ENCODE measurements at places on chromosomes 1 and 21.

- DNase-seq = peak; percentile 2
Measured at GRCh38 chr1:221263831-221264767, 384.9 kb downstream of the HLX start.

- DNase-seq = no peak
Measured at GRCh38 chr1:225878282-225878681, 3.9 kb downstream of the TMEM63A start.

GRCh38 chr1:73821520-73821919 is 376.5 kb downstream of the LRRIQ3 start:
- no peak for DNase-seq

DNA sequence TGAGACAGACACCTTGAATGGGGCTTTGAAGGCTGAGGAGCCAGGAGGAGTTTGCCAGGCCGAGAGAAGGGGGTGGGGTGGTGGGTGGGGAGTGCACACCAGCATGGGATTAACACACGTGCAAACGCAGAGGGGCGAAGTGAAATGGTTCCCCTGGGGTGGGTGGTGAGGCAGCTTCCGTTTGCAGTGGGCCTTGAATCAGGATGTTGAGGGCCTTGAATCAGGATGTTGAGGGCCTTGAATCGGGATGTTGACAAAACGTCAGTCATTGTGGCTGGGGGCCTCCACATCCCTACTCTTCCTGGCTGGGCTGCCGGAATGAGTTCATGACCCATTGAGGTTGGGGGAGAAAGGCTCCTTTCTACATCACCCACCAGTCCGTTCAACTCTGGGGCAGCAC is 16.6 kb downstream of the LDLRAP1 start:
- no peak for DNase-seq

GRCh38 chr1:200834383-200834782 is 38.4 kb upstream of the GPR25 start:
- no peak for DNase-seq

DNA sequence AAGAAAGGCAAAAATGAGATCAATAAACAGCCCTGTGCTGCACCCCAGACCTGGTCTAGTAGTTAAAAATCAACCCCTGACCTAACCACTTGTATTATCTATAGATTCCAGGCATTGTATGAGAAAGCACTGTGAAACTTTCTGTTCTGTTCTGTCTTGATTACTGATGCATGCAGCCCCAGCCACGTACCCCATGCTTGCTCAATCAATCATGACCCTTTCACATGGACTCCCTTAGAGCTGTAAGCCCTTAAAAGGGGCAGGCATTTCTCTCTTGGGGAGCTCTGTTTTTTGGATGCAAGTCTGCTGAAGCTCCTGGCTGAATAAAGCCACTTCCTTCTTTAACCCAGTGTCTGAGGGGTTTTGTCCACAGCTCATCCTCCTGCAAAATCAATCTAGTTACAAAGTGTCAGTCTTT is 24.2 kb upstream of the CD34 start:
- DNase-seq = no peak

DNA sequence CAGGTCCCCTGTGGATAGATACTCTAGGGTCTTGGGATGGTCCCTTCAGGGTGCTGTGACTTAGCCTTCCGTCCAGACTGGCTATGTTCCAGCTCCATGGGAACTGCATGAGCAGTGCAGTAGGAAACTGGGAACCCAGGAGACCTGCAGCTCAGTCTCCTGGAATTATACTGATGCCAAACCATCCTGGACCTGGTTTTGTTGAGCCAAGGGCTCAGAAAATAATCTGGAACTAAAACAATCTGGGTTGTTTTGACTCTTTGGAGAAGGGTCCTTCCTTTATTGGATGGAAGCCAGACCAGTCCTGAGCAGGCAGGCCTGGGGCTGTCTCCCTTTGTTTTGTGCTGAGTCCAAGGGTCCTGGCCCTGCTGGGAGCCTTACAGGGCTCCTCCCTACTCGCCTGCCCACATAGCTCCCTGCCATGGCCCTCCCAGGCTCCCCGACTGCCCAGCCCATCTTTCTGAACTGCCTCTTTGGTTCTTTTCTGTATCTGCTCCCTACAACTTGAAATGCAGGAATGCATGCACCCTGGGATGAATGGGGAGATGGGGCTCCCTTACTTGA is 1.2 kb downstream of the IPO13 start:
- no peak for DNase-seq

GRCh38 chr1:48006264-48006663 is 9.1 kb upstream of the TRABD2B start:
- DNase-seq = no peak

DNA sequence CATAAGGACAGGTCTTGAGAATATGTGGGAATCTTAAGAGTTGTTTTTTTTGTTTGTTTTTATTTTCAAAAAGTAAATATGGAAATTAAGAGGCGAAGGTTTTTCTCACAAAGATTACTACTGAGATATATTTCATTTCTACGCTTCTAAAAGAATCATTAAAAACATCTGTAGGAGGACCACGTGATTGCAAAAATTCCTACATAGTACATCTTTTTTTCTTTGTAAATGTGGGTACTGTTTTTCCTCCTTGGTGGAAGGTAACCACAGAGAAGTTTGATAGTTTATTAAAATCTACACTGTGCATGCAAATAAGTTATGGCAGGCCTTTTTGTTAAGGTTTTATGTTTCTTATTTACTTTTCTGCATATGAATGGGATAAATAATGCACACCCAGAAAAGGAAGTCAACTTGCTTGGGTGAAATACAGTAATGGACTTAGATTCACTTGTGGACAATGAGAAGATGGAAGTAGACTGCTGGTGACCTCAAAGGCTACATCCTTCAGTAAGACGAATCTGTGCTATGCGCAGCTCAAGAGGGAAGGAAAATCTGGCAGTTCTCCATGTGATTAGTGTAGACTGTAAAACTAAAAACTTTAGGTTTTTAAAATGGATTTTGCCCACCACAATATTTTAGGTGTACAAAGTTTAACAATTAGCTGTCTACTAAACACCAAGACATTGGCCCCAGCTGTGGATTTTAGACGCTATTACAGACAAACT is 2.0 kb downstream of the AK5 start:
- no peak for DNase-seq

DNA sequence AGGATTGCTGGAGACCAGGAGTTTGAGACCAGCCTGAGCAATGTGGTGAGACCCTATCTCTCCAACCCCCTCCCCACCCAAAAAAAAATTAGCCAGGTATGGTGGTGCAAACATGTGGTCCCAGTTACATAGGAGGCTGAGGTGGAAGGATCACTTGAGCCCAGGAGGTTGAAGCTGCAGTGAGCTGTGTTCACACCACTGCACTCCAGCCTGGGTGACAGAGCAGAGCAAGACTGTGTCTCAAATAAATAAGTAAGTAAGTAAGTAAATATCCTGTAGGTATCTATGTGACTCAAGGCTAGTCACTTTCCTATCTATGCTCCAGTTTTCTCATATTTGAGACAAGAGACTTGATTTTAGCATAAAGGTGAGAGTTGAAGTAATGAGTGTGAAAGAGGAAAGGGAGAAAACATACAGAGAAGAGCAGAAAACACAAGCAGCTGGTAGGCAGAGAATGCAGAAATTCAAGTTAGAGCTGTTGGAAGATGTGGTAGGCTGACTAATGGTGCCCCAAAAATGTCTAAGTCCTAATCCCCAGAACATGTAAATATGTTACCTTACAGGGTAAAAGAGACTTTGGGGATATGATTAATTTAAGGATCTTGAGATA is 7.5 kb downstream of the PPP1R12B start:
- no peak for DNase-seq

DNA sequence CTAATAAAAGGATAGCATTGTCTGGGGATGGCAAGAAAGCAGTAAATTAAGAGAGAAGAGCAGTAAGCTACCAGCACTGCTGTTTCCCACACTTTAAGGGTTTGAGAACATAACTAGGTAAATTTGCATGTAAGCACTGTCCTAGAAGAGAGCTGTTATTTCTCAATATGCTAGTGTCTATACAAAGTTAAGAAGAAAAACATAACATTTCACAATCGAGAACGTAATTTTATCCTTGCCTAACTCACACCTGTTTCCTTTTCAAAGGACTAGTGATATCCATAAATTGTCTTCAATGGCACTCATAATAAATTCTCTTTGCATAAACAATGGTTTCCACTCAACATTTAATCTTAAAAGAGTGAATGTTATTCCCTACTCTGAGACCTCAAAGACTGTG is 576.0 kb downstream of the PTBP2 start:
- no peak for DNase-seq

DNA sequence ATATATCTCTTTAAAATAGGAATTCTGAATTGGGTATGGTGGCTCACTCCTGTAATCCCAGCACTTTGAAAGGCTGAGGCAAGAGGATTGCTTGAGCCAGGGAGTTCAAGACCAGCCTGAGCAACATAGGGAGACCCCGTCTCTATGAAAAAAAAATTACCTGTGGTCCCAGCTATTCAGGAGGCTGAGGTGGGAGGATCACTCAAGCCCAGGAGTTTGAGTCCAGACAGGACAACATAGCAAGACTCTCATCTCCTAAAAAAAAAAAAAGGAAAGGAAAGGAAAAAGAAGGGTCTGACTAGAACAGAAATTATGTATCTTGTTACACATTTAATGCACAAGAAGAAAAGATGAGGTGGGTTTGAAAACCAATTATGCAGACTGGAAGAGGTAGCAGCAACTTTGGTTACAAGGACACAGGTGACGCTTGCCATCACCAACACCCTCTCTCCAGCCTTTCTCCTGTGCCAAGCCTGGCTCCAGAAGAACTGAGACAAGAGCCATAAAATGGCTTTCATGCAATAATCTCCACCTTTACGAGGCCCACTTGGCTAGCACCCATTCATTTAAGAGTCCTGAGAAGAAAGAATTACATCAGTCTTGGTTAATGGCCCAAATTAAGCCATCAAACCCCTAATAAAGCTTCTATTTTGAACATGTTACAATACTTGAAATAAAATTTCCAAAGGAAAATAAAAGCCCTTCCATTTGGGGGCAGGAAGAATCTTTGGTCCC is 4.8 kb upstream of the SELENBP1 start:
- no peak for DNase-seq

GRCh38 chr1:33344896-33345560 is 24.1 kb upstream of the A3GALT2 start:
- DNase-seq = no peak

DNA sequence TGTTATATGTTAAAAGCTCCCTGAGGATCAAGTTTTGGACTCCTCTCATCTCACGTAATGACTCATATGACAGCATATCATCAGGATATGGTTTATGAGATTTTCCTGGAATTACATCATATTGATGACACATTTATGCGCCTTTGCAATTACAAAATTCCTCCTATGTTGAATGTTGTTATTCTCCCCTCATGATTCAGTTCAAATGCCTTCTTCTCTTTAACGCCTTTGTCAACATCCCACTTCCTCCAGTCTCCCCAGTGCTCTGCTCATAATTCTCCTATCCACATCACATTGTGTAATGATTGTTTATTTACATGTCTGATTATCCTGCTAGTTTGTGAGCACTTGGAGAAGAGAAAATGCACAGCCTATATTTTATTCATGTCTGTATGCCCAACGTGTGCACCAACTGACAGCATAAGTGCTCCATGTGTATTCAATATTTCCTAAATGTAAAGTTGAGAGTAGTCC is 80.9 kb upstream of the BACH1 start:
- no peak for DNase-seq

DNA sequence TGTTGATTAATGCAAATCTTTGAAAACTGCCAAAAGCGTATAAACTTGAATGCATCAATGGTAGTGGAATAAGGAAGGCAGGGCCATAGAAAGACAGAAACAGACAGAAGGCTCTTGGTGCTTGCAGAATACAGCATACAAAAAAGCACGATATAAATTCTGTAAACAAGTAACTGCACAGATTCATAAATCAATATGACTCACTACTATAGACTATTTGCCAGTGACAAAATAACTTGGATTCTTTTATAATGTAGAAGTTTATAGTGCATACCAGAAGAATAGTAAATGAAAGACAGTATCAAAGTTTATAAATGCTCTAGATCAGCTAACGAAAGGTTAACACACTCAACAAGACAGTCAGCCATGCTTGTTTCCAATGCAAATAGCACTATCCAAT is 349.6 kb downstream of the PTBP2 start:
- DNase-seq = no peak

GRCh38 chr1:119590393-119590792 is 57.7 kb downstream of the ZNF697 start:
- DNase-seq = no peak

GRCh38 chr1:60823151-60823550 is 259.2 kb upstream of the NFIA start:
- no peak for DNase-seq

- DNase-seq = no peak
Measured at GRCh38 chr1:104932030-104932915, 1182.6 kb downstream of the AMY1C start.

GRCh38 chr1:214902636-214903320 is 179.8 kb upstream of the KCNK2 start:
- DNase-seq = no peak

GRCh38 chr1:9438431-9439073 is 100.7 kb upstream of the SLC25A33 start:
- DNase-seq = no peak

DNA sequence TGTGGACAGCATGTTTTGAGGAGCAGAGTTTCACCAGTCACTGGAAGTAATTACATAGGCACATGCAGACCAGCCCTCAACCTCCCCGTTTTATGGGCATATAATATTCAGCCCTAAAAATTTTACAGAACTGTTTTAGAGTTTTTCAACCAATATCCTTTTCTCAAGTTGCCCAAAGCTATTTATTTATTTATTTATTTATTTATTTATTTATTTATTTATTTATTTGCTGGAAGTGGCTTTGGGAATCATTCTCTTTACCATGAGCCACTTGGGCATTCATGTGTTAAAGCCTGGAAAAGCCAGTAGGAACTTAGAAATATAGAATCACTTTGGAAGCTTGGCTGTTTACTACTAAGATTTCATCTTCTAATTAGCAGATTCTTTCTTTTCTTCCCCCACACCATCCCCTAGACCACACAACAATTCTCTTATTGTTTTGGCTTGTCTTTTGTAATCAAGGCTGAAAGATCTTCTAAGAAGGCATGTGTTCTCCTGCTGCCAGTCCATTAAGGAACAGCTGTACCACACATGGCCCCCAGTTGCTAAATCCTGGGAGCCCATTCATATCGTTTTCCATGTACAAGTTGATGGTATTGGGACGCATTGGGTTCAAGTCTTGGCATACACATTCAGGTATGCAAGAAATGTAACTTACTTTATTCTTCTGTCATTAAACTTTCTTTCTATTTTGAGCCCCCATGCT is 220.0 kb downstream of the PAPPA2 start:
- no peak for DNase-seq

DNA sequence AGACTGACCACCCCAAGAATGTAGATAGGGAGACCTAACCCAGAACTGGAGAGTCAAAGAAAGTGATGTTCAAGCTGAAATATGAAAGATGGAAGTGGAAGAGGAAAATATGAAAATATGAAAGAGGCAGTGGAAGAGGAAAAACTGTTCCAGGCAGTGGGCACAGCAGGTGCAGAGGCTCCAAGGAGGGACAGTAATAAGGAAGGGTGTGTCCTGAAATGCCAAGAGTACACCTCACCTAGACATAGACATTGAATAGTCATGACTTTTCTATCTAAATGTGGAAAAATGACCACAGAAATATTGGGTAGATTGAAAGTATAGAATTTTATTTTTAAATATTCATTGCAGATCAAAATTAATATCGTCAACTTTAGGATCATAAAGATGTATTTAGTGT is 161.7 kb upstream of the USP24 start:
- DNase-seq = no peak

- DNase-seq = no peak
Measured at GRCh38 chr1:73886716-73887115, 311.3 kb downstream of the LRRIQ3 start.
